Esophagus muscularis mucosa (tissue), 4 donors: ENCODE measurements at places on chromosomes 5 and 9. TPM values are rescaled to one million over a fixed set of nuclear protein-coding genes. Genes with fewer than 3 reads are reported as not detected.

IFNA2 gene
- not detected for total RNA-seq

ZNF618 gene
- 2.3 TPM for total RNA-seq

DMRT3 gene
- not detected for total RNA-seq

LOX gene
- 15.0 TPM for total RNA-seq

TLX3 gene
- total RNA-seq = not detected

FCN2 gene
- not detected for total RNA-seq

SAXO1 gene
- 0.11 TPM for total RNA-seq

SEMA6A gene
- 11.6 TPM for total RNA-seq
